ENCODE measurements at places on chromosomes 2 and 18.

DNA sequence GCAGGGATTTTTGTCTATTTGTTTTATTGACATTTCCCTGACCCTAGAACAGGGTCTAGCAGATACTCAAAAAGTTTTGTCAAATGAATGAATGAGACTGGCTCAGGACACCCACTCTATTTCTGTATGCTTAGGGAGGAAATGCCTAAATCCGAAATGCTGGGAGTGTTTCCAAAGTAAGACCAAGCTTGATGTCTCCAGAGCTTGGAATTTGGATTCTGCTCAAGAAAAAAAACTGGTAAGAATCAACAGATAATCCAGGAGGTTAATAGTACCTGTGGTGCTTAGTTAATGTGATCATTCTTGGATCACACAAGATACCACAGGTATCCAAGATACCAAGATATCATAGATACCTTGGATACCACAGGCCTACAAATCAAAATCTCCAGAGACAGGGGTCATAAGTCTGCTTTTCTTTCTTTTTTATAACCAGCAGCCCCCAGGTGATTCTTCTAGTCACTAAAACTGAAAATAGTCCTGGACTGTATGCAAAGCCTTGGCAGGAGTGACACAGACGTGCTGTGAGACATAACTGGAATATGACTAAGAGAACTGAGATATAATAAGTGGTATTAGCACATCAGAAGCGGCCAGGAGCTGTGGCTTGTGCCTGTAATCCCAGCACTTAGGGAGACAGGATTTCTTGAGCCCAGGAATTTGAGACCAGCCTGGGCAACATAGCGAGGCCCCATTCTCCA lies 39.9 kb upstream of the SP3 start:
- DNase-seq = no peak

DNA sequence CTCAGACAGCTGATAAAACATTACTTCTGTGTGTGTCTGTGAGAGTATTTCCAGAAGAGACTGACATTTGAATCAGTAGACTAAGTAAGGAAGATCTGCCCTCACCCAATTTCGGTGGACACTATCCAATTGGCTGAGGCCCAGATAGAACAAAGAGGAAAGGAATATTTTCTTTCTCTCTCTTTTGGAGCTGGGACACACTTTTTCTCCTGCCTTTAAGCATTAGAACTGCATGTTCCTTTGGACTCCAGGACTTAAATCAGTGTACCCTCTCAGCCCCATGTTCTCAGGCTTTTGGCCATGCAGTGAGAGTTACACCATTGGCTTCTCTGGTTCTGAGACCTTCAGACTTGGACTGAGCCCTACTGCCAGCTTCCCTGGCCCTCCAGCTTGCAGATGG lies 3.3 kb upstream of the SRBD1 start:
- no peak for DNase-seq

DNA sequence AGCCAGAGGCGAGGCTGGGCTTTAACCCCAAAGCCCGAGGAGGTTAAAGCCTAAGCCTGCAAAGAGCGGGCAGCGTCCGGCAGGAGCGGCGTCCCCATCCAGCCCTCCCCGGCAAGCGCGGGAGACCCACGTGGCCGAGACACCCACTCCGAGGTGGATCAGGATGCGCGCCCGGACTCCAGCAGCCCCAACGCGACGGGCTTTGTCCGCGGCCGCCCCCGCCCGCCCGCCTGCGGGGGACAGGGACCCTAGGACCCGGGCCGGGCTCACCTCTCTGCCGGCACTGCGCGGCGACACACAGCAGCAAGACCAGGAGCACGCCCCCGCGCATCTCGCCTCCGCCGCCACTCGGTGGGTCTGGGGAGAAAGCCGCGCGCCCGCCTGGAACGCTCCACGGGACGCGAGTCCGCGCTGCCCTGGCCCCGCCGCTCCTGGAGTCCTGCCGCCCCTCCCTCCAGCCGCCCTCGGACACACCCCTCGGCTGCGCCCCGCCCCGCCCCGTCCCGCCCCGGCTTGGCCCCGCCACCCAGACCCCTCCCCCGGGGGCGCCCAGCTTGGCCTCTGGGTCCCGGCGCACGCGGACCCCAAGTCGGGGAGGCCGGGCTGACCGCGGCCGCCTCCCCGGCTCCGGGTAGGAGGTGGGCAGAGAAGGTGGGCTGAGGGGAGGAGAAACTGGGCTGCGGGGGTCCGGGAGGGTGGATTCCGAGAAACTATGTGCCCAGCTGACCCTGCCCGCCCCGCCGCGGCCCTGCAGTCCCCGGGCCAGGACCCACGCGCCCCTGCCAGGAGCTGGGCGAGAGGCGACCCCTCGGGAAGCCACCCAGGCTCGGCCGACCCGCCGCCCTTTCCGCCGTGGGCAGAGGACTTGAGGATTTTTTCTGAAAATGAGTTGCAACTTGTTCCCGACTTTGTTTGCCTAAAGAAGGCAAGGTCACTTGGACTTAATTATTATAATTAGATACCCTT lies at the start of gene LAMA1:
Gene LAMA1, minus strand, starts transcription at position 408 of the 966 bp plus-strand sequence. Its CDS starts 77 bp downstream, at position 331.
- no peak for DNase-seq

GRCh38 chr18:72233106-72233505 lies 311.0 kb downstream of the CBLN2 start:
- DNase-seq = no peak

- no peak for DNase-seq
Measured at GRCh38 chr2:205571360-205571959, 110.8 kb upstream of the NRP2 start.

DNA sequence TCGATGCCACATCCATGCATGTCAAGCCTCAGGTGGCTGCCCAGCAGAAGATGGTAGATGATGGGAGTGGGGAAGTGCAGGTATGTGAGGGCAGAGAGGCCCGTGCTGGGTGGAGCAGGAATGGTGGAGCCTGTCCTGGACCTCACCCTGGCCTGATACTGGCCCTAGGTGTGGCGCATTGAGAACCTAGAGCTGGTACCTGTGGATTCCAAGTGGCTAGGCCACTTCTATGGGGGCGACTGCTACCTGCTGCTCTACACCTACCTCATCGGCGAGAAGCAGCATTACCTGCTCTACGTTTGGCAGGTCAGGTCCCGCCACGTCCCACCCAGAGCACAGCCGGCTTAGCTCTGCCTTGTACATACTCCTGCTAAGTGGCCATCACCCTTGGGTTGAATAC lies 13.0 kb downstream of the VIL1 start:
- no peak for DNase-seq
